ENCODE measurements at places on chromosomes 5 and 9.

GRCh38 chr5:133400831-133401351 lies 211.4 kb downstream of the FSTL4 start:
- no peak for DNase-seq

GRCh38 chr5:5979377-5979760 lies 399.0 kb downstream of the MED10 start:
- DNase-seq = no peak

- no peak for DNase-seq
Measured at GRCh38 chr5:135155616-135156214, 121.7 kb upstream of the PITX1 start.

DNA sequence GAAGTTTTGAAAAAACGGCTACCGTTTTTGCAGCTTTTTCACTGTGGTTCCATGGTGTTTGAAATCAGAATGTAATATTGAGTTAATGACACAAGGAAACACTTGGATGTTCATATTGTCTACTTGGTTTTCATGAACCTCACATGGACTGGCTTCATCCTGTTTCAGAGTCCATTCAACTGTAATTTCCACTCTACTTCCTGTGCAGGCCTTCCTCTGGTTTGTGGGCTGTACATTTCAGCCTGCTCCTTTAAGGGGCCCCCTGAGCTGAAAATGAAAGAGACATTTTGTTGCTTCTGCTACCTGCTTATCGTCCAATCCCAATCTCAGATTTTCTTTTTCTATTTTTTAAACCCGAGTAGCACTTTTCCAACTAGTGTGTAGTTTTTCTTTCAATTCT lies 41.8 kb upstream of the CDKN2B start:
- DNase-seq = no peak

DNA sequence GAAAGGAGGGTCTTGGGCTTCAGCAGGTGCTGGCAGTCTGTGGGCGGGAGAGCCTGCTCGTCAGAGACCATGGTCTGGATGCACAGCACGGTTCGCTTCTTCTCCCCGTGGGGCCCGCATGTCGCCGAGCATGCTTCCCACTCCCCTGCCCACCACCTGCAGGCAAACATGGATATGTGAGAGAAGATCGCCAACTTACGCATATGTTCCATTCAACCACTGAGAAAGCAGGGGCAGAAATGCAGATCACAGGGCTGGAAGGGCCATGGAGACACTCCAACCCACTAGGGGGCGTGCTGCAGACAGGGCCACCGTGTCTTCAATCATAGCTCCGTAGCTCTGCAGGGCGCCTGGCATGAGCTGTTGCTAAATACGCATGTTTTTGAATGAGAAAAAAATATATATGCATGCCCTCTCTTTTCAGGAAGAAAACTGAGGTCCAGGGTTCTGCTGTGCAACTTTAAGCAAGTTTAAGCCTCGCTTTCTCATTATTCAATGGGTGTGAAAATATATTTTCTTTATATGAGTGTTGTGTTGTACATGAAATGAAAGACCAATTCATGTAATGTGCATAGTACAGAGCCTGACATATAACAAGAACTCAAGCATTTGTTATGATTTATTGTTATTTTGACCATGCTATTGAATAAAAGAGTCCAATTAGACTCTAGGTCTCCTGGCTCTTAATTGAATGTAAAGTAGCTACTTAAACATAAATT lies 148.0 kb downstream of the TARS1 start:
- no peak for DNase-seq

DNA sequence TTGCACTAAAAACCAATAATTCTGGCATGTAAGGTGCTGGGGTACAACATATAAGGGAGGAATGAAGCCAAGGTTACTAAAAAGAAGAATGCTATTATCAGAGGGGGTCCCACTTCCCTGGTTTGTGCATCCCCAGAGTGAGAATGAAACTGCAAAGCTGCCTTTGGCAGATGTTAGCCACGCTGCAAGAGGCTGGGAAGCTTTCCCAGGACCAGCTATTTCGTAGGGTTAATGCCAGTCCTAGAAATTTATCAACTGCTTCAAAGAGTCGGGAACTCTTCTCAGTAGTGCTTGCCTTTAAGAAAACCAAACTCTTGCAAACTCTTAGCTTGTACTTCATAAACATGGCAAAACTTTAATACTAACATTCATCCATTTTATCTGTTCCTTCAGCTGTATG lies 87.5 kb upstream of the NR5A1 start:
- no peak for DNase-seq

DNA sequence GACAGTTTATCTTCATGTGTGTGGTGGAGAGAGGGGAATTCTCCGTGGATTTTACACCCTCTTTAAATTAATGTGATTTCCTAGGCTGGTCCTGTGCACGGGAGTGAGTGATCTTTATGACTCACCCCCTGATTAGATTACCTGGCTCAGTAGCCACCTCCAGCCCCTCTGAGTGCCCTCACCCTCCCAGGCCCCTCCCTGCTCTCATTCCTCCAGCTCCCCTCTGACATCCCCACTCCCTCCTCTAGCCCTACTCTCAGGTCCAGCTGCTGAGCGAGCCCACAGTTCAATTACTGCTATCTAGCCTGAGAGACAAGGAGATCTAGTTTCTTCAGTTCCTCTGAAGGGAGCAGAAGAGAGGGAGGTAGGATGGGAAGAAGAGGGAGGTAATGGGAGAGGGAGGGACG lies 61.8 kb upstream of the ARAP3 start:
- DNase-seq = no peak

DNA sequence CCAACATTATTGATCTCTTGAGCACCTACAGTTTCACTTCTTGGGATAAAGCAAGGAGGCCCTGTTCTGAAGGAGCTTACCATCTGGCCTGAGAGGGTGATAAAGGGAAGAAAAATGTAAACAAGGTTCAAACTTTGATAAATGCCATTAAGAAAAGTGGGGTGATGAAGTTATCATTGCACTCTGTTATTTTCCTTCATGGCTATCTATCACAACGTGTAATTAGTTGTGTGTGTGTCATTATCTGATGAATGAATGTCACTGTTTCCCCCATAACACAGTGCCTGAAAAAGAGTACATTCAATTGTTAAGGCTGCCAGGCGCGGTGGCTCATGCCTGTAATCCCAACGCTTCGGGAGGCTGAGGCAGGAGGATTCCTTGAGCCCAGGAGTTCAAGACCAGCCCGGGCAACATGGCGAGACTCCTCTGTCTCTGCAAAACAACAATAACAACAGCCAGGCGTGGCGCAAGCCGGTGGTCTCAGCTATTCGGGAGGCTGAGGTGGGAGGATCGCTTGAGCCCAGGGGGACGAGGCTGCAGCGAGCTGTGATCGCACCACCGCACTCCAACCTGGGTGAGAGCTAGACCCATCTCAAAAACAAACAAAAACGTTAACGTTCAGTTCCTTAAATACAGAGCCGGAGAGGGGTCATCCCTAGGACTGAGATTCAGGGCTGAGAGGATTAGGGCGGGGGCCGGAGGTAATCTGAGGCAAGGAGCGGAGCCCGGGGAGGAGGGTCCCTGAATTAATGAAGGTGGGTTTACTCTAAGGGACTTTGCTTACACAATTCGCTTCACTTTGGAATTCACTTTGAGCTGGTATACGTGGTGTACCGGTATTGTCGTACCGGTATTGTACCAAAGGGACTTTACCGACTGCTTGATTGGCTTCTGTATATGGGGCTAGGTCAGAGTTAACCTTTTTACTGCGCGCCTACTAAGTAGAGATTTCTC lies 917 bp downstream of the NHP2 start:
- no peak for DNase-seq

DNA sequence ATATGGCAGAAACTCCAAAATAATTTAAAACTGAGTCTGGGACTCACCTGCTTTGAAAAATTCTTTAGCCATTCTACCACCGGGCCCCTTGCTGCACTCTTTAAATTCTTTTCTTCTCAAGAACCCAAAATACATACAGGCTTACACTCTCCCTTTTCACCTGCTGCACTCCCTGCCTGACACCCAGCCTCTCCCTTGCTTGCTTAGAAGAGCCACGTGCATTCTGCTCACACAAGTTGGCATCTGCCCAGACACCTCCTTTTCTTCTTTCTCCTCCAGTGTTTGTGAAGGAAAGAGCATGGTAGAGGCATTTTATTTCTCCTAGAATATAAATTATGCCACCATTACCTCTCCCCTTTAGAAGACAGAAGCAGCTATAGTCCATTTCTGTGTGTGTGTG lies 39.0 kb upstream of the AOPEP start:
- no peak for DNase-seq

All from thoracic aorta (tissue), 2 donors.